ENCODE measurements at places on chromosomes 5 and 9.

DNA sequence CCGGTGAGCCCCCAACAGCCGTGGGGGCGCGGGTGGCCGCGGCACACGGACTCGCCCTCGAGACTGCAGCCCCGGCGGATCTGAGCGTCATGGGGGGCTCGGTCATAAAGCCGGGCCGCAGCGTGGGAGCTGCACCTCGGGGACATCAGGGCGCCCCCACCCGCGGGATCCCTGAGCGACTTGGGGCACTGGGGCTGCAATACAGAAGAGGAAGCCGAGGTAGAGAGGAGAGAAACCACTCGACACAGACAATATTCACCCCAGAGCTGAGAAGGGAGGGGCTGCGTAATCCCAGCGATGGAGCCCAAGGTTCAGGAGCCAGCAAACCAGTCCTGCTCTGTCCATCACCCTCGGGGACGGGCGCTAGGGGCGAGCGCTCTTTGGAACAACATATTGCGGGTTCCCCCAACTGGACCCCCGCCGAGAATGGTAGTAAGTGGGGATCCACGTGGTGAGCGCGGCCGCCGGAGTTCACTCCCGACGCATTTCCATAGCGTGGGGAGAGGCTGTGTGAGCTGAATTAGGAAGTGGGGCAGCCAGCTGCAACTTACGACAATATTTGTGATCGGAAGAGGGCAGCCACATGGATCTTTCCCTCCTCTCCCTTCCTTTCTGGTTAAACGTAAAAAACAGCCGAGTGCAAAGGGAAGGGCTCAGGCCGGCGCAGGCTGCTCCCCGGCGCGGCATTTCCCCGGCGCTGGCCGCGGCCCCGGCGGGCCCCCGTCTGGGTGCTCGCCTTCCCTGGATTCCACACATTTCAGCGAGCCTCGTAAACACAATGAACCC is 9.9 kb downstream of the PTCH1 start:
- DNase-seq, result no peak

- DNase-seq, result peak; percentile 50
These were observed 16.0 kb downstream of the DYNC2I2 start for GRCh38 chr9:128640603-128641002.

DNA sequence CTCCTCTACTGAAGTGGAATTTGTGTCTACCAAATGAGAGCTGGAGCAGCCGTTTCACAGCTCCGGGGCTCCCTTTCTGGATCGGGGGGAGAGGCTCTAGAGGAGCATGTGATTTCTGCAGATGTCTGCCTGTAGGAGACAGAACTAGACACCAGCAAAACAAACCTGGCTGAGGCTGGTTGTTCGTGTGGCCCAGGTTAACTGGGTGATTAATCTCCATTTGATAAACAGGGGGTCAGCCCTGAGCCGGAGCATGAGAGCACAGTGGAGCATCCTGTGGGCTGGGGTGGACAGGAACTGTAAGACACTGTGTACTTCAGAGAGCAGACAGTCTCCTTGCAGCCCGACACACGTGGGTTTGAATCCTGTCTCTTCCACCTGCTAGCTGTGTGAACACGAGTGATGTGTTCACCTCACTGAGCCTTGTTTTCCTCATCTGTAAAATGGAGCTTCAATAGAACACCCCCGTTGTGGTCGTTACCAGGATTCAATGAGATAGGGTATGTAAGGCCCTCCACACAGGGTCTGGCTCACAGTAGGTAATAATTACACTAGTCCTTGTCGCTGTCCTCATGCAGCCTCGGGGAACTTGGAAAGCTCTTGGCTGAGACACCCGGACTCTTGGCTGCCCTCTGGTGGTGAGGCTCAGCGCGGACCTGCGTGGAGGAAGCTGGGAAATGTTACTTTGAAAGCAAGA is 12.9 kb downstream of the CXCL14 start:
- DNase-seq, result peak; percentile 69

GRCh38 chr5:111582451-111582850 is 70.1 kb upstream of the STARD4 start:
- DNase-seq, result no peak

- no peak for DNase-seq
These were observed 74.2 kb downstream of the OXCT1 start for GRCh38 chr5:41796061-41796460.

DNA sequence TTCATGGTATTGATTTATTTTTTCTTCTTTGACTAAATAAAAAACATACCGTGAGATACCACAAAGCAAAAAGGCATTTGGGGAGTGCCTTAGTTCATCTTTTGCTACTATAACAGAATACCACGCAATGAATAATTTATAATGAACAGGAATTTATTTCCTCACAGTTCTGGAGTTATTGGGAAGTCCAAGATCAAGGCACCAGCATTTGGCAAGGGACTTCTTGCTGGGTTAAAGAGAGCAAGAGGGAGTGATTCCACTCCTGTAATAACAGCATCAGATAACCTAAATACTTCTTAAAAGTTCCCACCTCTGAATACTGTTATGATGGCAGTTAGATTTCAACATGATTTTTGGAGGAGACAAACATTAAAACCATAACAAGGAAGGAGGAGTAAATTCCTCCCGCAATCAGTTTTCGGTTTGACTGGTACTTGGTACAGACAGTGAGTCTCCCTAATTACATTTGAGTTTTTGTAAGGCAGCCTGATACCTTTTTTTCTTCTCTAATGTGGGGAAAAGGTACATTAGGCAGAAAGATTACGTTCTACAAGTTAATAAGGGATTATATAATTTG is 8.8 kb upstream of the OMD start:
- DNase-seq, result no peak

DNA sequence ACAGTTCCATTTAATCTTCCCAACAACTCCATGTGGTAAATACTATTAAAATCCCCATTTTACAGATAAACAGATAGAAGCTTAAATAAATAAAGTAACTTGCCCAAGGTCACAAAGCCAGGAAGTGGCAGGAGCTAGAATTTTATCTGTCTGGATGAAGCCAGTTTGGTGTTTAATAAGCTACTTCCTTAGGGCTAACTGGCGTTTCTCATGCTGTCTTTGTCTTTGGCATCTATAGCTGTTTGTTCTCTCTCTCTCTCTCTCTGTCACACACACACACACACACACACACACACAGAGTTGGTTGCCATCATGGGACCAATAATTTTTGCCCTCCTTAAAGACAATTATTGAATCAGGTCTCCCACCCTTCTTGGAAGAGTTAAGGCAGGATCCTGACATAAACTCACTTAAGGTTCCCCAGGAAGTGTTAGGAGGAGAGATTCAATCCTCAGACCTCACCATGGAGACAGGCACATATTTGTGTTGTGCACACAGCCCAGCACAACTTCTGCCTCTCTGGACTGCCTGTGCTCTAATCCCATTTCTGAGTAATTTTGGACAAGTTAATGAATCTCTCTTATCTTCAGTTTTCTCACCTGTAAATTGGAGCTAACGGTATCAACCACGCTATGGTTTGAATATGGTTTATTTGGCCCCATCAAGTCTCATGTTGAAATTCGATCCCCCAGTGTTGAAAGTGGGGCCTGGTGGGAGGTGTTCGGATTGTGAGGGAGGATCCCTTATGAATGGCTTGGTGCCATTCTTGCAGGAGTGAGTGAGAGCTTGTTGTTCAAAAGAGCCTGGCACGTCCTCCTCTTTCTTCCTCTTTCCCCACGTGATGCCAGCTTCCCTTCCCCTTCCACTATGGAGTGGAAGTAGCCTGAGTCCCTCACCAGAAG is 8.3 kb upstream of the ADRA1B start:
- DNase-seq, result no peak

- no peak for DNase-seq
These were observed 184.4 kb downstream of the MPDZ start for GRCh38 chr9:13095056-13095455.

GRCh38 chr5:125143011-125143410 is 396.6 kb upstream of the ZNF608 start:
- DNase-seq, result no peak

All from eye (tissue), 1 donor.